ENCODE measurements at places on chromosomes 5 and 9. TPM values are rescaled to one million over a fixed set of nuclear protein-coding genes. Genes with fewer than 3 reads are reported as not detected.

The RFK gene
- total RNA-seq: 19.4 TPM

The OBP2B gene
- total RNA-seq: not detected

The THBS4 gene
- total RNA-seq: 1.2 TPM

The CER1 gene
- total RNA-seq: not detected

The TMEFF1 gene
- 0.64 TPM for total RNA-seq

The CDKN2B gene
- total RNA-seq: 31.3 TPM

The CCDC152 gene
- total RNA-seq: 0.78 TPM

The STC2 gene
- total RNA-seq: 4.9 TPM

The S1PR3 gene
- total RNA-seq: 10.2 TPM

The AMBP gene
- 0.67 TPM for total RNA-seq

The COL15A1 gene
- 8.0 TPM for total RNA-seq

The C5orf52 gene
- not detected for total RNA-seq

The HSPB3 gene
- 1.1 TPM for total RNA-seq

The TAF11L12 gene
- total RNA-seq: not detected

The SAXO1 gene
- total RNA-seq: 0.12 TPM

The DRD1 gene
- 0.58 TPM for total RNA-seq

The SLC22A4 gene
- total RNA-seq: 1.8 TPM
